Central memory CD4-positive, alpha-beta T cell (primary cell): ENCODE measurements at places on chromosomes 5 and 9.

DNA sequence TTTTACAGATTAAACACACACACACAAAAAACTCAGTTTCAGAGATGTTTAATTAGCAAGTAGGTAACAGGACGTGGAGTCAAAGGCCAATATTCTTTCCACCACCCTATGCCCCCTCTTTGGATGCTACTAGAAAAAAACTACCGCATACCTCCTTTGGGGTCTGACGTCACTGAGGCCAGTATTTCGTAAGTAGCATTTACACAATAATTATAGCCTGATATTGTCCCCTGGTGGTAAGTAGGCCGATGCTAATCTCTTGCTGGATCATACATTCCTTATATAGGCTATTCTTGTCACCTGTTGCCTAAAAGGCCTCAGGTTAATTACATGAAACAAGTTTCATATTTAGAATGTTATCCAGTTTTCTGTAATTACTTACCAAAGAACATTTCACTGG, 21.0 kb upstream of the SMARCA2 start:
- DNase-seq, result no peak

DNA sequence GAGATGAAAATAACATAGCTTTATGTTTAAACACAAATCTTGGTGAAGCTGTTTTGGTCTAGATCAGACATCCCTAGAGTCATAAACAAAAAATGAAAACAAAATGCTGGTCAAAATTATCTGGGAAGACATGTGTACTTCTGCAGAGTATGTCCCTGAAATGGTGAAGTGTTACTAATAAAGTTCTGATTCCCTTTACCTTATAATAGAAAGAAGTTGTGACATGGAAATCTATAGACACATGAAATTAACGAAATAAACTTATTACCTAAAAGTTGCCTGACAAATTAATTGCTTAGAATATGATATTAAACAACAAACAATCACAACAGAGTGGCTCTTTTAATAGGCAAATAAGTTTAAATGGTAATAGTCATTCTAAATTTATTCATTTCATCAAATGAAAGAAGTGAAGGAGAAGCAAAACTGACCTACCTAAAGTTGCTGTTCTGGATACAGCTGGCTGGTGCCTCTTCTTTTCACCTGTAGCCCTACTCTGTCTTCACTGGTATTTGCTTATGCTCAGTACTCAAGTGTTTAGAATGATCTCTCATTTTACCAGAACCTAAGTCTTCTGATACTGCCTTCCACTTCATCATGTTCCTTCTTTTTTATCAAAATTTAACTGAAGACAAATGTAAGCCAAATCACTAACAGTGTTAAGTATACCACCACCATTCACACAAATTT, 38.8 kb downstream of the FNIP1 start:
- no peak for DNase-seq

GRCh38 chr5:160118349-160119141, 705 bp downstream of the PWWP2A start:
- peak; percentile 51 for DNase-seq

DNA sequence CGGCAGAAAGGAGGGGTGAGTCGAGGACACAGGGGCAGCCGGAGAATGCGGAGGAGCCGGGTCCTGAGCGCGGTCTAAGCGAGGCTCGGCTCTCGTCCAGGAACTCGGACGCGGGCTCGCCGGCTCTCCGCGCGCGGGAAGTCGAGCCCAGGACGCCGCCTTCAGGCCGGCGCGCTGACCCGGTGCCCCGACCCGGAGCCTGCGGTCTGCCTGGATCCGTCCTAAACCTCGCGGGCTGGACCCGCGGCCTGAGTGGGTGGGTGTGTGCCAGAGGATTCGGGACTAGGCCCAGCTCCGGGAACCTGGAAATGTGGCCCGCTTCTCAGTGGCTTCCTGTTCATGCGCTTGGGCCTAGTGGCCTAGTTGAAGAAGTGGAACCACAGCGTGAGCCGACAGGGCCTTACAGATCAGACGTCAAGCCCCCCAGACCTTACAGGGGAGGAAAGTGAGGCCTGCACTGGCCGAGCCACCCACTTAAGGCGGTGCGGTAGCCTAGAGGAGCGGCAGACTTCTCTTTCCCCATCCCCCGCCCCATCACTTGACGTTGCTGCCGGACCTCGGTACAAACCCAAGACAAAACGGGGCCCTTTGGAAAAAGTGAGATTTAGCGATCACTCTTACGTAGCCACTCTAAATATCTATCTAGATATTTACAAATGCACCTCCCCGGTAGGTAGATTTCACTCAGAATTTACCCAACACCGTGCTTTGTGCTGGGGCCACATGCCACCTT, 1.2 kb downstream of the CDKN2B-AS1 start:
- DNase-seq, result peak; percentile 31

DNA sequence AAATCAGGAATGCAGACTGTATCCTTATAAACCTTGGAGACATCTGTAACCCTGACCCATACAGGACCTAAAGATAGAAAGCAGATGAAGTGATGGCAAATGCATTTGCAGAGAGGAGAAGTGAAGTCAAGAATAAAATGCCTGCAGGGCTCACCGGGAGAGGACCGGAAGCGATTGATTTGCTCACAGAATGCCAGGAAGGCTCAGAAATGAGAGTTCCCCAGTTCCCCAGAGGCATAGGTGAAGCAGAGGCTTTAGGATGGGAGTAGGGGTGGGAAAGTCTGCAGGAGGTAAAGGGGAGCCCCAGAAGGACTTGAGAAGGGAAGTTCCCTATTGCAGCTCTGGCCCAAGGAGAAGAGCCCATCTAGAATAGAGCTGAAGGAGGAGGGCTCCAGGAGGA, 63.9 kb upstream of the TNFAIP8 start:
- DNase-seq, result no peak

DNA sequence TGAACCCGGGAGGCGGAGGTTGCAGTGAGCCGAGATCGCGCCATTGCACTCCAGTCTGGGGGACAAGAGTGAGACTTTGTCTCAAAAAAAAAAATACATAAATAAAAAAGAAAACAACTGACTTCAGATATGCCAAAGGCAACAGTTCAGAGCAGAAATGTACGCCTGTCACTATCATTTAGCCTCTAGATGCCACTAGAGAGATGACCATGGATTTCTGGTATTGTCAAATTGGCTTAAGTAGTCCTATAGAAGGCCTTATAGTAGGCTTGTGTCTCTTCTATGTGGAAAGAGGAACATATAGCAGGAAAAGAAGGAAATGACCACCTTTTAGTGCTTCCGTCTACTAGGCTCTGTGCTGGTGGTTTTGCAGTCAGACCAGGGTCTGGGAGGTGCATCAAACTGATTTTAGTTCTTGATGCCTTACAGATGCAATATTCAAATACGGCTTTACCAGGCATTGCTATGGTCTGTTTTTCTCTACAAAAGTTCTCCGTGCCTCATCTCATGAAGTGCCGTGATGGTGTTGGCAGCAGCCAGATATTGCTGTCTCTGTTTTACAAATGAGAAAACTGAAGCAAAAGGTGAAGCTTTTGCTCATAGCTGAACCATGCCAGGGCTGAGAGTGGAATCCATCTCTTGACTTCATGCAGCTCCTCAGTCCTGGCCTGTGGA, 17.2 kb downstream of the AGXT2 start:
- DNase-seq, result no peak

DNA sequence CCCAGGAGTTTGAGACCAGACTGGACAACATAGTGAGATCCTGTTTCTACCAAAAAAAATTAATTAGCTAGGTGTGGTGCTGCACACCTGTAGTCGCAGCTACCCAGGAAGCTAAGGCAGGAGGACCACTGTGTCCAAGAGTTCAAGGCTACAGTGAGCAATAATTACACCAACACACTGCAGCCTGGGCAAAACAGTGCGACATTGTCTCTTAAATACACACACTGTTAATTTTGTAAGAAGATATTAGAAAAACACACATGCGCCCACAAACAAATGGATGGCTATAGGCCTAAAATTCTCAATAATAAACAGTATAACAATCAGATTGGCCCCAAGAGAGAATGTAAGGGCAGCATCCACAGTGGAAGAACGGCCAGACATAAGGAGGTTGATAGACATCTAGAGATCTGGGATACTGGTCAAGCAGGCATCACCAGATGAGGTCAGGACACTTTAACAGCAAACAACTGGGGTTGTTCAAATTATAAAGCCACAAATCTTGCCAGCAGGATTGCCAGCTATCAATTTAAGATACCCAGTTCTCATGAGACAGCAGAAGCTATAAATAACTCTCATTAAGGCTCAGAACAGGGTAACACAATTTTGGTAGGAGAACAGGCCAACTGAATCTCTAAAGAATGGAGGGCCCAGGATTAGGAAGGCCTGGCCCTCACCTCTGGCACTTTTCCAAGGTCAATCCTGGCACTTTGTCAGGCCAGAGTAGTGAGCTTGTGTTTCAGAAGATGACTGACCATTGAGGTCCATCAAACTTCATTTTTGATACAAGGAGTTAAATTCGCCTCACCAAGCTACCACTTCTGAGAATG, 29.5 kb downstream of the GOLPH3 start:
- DNase-seq, result no peak

GRCh38 chr9:130661451-130662098, 2.8 kb upstream of the PRDM12 start:
- no peak for DNase-seq

DNA sequence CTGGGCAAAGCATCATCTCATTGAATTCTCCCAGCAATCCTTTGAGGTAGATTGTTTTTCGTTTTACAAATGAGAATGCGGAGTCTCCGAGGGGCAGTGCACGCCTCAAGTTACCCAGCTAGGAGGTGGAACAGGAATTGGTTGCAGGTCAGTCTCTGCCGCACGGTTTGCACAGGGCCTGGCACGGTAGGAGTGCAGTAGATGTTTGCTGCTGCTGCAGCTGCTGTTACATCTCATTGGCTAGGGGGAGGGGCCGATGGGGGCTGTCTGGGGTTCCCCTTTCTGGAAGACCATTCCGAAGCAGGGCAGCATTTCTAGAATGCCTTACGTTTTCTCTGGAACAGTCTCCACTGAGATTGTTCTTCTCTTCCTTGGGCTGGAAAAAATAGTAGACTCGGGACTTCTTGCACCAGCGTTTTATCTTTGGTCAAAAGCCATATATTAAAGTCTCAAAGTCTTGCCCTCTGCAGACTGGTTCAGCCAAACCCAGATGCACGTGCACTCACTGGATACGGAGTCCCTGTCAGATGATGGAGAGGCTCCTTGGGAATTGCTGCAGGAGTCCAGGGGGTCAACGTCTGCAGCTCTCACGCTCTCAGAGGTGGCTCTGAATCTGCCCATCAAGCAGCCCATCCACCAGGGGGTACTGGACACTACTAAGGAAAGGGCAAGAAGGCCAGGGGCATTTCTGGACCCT, 1.2 kb downstream of the USP20 start:
- DNase-seq, result peak; percentile 23

DNA sequence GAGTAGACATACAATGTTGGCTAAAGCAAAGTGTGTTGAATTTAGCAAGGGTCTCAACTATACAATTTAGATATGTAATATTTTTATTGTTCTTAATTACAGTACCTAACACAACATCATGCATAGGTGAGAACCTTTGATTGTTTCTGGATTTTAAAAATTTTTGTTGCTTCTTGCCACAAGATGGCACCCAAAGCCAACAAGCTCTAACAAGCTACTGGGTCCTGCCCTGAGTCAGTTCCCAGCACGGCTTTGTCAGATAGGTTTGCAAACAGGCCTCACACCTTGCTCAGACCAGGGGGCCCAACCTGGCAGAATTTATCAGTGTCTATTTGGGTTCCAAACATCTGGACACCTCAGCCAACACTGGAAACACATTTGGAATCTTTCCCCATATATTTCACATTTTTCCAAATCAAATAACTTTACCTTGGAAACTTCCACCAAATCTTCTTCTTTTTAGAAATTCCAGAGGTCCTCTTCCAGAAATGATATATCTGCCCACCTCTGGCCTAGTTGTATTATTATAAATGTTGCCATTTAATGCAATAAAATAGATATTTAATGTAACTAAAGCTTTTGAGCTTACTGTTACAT, 49.5 kb upstream of the EGFLAM start:
- no peak for DNase-seq

DNA sequence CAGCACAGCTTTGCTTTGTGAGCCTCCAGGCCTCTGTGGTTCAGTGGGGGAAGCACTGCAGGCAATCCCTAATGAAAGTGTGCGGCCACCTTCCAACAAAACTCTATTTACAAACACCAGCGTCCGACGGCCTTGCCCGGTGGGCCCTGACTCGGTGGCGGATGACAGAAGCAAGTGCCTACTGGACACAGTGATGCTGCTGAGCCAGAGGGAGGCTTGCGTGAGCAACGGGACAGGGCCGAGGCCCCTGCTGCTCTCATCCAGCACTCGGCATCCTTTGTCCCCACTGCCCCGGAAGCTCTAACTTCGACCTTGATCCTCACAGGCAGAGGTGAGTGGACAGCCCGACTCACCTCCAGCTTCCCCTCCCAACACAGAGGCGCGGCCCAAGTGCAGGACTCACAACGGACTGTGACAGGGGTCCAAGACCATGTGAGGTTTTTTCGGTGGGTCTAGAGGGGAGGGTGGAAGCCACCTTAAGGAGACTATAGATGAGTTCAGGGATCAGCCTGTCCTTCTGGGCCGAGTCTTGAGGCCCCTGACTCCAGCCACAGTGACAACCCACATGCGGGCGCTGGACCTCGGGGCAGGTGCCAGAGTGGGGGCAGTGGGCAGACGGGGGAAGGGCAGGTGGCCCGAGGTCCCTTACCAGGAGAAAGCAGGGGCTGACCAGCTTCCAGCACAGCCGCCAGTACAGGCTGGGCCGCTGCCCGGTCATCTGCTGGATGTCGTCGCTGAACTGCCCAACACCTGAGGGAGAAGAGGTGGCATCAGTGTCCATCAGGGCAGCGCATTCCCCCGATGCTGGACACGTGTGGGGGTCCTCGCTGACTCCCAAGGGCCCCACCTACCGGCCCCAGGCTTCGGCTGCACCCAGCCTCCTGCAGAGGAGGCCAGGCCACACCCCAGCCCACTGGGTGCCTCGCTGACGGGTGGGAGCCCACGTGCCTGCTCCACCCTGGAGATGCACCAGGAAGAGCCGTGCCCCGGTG, 39.4 kb downstream of the SLC6A3 start:
- no peak for DNase-seq

- DNase-seq, result no peak
These were observed 8.7 kb downstream of the EBF1 start for GRCh38 chr5:159091065-159091464.

GRCh38 chr9:76643399-76644117, 120.7 kb upstream of the PCA3 start:
- DNase-seq, result no peak

- DNase-seq, result no peak
These were observed 145.5 kb upstream of the SLC24A2 start for GRCh38 chr9:19934301-19934871.

DNA sequence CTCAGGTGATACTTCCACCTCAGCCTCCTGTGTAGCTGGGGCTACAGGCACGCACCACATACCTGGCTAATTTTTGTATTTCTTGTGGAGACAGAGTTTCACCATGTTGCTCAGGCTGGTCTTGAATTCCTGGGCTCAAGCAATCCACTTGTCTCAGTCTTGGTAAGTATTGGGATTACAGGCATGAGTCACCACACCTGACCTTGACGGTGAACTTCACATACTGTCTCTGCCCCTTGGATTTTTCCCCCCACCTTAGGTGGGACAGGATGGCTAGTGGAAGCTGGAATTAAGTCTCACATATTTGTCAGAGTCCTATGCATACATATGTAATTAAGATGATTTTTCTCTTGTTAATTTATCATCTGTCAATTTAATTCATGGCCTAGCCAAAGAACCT, 20.9 kb upstream of the RFK start:
- no peak for DNase-seq
